ENCODE measurements at places on chromosomes 16 and 17.

- DNase-seq: no peak
Measured at GRCh38 chr17:68785565-68786486, 169.4 kb downstream of the ABCA8 start.

GRCh38 chr16:21610006-21610544 lies 10.7 kb downstream of the METTL9 start:
- no peak for DNase-seq

DNA sequence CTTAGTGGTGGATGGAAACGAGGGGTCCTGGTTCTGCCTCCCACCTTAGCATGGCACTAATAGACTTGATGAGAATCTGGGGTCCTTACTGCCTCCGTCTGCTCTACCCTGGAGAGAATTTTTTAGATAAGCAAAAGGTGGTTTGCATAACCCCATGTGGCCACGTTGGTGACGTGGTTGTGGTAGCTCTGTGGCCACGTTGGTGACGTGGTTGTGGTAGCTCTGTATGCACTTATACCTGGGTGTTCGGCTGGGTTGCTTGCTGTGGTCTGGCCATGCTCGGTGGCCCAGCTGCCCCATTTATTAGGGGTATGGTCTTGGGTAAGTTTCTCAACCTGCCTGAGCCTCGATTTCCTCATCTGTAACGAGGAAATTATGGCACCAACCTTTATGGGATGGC lies 13.0 kb downstream of the SPIRE2 start:
- DNase-seq: no peak

GRCh38 chr17:2049333-2050299 lies 5.3 kb upstream of the HIC1 start:
- DNase-seq: peak; percentile 24

- no peak for DNase-seq
Measured at GRCh38 chr17:9475101-9475658, 100.4 kb downstream of the STX8 start.

GRCh38 chr17:76074390-76075363 lies at the start of gene GALR2:
TSS of gene GALR2 (plus strand) at chr17:76074781. CDS start at chr17:76074884, 103 bp downstream.
- no peak for DNase-seq

GRCh38 chr17:82564241-82564640 lies 44.7 kb downstream of the FOXK2 start:
- DNase-seq: no peak

GRCh38 chr17:78862073-78863023 lies 21.7 kb upstream of the USP36 start:
- DNase-seq: no peak

Measured in NCI-H1105 (cell line).